T-helper 2 cell (primary cell): ENCODE measurements at places on chromosomes 5 and 9.

DNA sequence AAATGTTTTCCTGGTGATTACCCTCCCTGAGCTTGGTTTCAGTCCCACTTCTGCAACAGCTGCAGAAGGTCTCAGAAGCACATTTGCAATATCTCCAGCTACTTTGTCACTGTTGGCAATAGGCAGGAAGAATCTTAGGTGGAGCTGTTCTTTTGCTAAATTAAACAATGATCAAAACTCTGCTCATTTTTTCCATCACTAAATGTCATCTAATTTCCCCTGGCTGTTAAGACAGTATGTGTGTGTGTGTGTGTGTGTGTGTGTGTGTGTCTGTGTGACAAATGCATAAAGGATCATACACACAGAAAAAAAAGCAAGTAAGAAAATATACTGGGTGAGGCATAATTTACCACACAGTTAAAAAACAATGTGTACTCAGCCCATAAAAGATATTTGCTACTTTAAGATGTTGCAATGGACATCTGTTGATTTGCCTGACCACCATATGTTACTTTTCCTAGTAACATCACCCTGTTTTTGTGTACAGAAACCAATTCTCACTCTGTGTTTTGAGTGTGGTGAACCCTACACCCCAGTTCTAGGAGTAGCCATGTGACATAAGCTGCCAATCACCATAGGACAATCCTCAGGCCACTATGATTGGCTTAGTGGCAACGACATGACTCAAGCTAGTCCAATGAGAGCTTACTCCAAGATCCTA, 572.6 kb upstream of the CLINT1 start:
- DNase-seq = no peak

DNA sequence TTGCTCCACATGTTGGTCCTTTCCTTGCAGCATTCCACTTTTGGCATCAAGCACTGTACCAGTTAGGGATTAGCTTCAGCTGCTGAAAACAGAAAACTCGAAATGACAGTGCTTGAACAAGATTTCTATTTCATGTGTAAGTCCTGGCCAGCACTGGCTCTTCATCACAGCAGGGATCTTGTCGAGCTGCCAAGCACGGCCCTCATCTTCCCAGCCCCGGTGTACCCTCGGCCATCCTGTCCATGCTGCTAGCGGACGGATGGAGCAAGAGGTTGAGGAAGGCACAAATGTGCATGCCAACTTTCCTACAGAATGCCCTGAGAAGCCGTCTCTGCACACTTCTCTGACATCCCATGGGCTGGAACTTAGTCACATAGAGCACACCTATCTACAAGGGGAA, 130.6 kb downstream of the TENT4A start:
- no peak for DNase-seq

DNA sequence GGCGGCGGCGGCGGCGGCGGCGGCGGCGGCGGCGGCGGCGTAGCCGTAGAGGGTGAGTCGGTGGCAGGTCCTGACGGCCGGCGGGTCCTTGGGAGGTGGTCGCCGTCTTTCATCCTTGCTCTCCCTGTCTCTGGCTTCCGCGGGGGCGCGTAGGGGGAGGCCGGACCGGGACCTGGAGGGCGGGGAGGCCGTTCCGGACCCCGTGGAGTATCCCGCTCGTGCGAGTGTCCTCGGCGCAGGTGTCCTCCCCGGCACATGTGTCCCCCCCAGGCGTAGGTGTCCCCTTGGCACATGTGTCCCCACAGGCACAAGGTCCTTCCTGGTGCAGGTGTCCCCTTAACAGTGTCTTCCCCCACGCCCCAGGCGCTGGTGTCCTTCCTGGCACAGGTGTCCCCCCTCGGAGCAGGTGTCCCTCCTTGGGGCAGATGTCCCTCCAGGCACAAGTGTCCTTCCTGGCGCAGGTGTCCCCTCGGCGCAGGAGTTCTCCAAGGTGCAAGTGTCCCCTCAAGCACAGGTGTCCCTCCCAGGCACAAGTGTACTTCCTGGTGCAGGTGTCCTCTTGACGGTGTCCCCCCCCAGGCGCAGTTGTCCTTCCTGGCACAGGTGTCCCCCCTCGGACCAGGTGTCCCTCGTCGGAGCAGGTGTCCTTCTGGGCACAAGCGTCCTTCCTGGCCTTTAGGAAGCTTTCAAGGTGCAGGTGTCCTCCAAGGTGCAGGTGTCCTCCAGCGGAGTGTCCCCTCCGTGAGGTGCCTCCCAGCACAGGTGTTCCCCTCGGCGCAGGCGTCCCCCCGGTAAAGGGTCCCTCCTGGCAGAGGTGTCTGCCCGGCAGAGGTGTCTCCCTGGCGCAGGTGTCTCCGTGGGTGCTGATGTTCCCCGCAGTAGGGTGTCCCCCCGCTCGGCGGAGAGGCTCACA, 519 bp downstream of the EXOC3 start:
- no peak for DNase-seq

DNA sequence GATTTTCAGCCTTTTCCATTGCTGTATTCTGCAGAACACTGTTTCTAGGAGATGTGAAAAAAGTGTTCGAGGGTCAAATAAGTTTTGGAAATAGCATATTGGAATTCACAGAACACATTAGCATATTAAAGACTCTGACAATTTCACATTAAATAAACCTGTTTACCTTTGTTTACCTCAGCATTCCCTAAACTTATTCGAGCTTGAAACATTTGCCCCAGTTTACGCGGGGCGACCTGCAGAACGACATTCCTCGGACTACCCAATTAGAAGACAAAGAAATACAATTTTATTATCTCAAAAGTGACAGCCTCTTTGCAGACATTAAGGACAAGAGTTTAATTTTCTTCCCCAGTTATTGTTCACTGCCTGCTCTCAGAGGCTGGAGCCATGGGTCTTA, 110.3 kb upstream of the NFIB start:
- no peak for DNase-seq

GRCh38 chr5:71714911-71715310, 4.2 kb upstream of the CARTPT start:
- DNase-seq = no peak

GRCh38 chr5:91139572-91140200, 243.4 kb downstream of the ARRDC3 start:
- no peak for DNase-seq

DNA sequence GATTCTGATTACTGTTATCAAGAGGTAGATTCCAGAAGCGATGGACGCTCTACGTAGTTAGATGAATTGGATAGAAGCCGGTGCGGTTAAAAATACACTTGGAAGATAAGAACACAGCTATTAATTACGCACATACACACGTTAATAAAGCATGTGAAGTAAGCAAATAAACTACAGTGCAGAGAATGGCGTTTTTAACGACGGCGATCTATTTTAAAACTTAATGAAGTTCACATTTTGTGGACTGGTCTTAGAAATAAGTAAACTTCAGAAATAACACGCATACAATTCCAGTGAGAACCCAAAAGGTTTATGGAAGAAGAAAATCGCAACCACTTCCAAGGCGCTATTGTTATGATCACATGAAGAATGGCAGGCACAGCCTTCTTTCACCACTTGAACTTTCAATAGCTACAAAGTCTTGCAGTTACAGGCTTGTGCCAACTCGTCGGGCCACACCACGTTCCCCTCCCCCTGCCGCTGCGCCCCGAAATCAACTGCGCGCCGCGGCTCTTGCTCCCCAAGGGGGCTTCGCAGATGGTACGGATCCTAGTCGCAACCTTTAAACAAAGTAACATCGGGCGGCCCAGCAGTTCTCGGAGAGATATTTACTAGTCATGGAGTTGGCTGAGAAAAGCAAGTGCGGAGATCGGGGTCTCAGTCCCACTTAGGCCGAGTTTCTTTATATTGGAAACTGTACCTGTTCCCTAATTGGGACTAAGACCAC, 866 bp upstream of the SEMA6A start:
- DNase-seq = no peak

GRCh38 chr9:84679571-84679970, 10.0 kb downstream of the NTRK2 start:
- DNase-seq = no peak

DNA sequence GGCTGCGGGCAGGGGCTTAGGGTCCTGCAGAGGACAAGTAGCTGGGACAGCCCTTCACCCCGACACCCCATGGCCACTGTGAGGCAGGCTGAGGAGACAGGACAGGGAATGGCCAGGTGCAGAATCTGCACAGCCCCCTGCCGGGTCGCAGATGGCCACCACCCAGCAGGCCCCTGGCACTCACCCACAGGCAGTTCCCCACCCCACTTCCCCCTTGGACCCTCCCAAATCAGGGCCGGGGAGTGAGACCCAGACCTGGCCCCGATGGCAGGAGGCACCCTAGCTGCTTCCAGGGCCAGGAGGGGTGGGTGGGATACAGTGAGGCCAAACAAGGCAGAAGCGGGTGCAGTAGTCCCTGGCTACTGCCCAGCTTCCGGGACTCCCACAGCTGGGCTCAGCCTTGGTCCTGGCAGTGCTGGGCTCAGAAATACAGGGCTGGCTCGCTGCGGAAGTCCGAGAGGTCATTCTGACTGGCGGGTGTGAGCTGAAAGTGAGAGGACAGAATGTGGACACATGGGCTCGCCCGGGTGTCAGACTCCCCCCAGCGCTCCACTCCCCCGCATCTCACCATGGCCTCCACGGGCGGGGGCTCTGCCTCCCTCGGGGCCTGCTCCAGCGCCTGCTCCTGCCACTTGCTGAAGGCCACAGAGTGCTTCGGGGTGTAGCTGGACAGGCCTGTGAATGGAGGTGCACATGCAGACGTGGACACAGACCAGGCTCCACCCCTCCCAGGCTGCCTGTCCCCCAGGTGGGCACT, 3.4 kb downstream of the SSNA1 start:
- DNase-seq = no peak

GRCh38 chr9:112887381-112887780, 3.3 kb downstream of the SLC46A2 start:
- DNase-seq = no peak

- DNase-seq = no peak
Measured at GRCh38 chr9:127862075-127863011, 7.9 kb upstream of the ENG start.

DNA sequence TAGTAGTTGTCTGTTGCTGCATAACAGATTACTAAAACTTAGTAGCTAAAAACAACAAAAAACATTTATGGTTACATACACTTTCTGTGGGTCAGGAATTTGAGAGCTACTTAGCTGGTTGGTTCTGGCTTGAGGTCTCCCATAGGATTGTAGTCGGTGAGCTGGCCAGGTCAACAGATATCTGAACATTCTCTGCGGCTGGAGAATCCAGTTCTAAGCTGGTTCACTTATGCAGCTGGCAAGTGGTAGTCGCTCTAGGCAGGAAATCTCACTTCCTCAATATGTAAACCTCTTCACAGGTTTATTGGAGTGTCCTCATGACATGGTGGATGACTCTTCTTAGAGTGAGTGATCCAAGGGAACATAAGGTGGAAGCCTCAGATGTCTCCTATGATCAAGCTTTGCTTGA, 65.7 kb upstream of the TNFAIP8 start:
- no peak for DNase-seq

- no peak for DNase-seq
Measured at GRCh38 chr5:145471026-145471425, 364.1 kb downstream of the PRELID2 start.

DNA sequence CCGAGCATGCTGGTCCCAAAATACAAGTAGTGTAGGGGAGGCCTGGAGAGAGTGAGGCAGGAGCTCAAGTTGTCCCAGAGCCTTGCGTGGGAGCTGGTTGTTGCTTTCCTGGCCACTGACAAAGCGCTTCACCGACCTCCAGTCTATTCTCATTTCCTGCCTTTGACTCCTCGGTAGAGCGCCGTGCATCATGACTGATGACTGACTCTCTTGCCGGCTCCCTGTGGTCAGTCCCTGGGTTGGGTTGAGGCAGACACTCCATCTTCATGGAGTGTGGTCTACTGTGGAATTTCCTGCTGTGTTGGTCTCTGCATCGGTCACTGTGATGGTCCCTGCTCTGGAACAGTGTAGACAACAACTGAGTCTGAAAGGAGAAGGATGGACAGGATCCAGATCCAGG, 175.1 kb upstream of the S1PR3 start:
- DNase-seq = no peak

DNA sequence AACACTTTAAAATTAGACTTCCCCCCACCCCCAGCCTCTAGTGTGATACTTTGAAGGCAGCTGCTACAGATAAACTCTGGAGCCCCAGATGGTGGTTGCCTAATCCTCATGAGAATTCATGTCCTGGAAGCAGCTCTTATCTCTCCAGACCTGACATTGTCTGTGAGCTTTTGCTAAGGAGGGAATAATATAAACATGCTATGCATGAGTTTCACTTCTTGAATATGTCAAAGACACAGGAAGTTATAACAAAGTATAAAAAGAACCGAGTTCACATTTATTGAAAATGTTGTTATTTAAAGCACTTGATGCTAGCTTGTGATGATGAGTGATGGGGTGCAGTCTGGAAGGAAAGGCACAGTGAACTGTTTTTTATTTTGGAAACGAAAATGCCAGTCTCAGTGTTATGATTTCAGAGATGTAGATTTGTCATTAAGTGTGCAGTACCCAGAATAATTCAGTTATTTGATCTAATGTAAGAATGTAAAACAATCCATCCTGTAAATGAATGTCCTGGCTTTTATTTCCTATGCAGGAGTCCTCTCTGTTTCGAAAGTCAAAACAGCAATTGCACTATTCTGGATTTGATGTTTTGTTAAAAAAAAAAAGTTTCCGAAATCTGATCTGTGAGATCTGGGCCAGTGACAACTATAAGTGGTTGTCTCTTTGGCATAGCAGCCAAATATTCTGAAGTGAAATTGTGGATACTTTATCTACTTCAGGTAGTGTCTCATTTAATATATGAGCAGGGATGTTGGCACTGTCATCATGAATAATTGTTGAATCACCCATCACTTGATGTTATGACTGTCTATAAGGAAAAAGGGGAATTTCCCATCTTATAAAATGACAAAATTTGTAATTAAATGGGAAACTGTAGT, 77.0 kb downstream of the ZCCHC7 start:
- peak; percentile 12 for DNase-seq

GRCh38 chr9:93620881-93621820, 44.8 kb downstream of the PHF2 start:
- no peak for DNase-seq

- no peak for DNase-seq
Measured at GRCh38 chr9:112194969-112195431, 19.9 kb upstream of the SUSD1 start.

DNA sequence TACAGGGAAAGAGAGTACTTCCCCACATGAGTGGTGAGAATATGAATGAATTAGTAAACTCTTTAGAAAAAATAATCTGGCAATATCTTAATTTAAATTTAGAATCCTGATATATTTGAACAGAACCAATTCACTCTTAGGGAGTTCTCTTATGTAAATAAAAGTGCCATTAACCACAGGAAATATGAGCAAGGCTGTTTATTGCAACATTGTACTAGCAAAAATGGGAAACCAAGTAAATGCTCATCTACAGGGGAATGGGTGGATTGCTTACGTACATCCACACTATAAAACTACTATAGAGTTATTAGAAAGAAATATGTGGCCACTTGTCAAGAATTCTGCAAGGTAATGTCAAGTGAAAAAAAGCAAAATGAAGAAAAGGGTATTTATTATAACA, 274.5 kb downstream of the TLE1 start:
- no peak for DNase-seq
